ENCODE measurements at places on chromosomes 1 and 21.

DNA sequence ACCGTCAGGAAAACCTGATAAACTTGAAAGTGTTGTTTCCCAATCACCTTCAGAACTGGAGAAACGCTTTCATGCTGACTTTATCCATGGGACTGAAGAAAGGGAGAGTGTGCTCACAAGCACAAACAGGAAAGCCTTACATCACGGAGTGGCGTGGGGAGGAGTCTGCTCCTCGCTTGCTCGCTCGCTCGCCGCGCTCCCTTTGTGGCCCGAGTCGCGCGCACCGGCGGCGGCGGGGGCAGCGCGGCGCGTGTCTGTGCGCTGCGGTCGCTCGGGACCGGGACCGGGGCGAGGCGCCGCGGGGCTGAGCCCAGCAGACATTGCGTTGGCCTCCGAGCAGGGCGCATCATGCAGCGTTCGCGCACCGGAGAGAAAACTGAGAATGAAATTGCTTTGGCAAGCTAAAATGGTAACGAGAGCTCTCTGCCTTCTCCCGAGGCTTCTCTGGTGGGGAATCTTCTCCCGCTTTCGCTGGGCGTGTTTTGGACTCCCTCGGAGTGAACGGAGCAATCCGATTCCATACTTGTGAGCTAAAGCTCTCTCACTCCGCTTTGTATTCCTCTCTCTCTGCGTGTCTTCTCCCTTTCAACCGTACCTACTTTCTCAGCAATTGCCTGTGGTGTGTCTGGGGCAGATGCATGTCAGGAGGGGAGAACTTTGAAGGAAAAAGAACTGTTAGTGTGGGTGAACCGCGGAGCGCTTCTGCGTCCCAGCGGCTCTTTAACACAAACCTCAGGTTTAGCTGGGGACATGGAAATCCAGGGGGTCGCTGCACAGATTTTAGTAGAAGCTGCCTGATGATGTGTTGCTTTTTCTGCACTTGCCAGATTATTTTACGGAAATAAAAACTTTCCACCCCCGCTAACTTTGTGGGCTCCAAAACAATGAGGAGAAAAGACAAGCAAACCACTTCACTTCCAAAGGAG lies at the start of gene RGL1:
Gene RGL1, plus strand, starts transcription at position 205 of the 926 bp plus-strand sequence. Its CDS starts 178 bp downstream, at position 383.
- peak; percentile 72 for DNase-seq

DNA sequence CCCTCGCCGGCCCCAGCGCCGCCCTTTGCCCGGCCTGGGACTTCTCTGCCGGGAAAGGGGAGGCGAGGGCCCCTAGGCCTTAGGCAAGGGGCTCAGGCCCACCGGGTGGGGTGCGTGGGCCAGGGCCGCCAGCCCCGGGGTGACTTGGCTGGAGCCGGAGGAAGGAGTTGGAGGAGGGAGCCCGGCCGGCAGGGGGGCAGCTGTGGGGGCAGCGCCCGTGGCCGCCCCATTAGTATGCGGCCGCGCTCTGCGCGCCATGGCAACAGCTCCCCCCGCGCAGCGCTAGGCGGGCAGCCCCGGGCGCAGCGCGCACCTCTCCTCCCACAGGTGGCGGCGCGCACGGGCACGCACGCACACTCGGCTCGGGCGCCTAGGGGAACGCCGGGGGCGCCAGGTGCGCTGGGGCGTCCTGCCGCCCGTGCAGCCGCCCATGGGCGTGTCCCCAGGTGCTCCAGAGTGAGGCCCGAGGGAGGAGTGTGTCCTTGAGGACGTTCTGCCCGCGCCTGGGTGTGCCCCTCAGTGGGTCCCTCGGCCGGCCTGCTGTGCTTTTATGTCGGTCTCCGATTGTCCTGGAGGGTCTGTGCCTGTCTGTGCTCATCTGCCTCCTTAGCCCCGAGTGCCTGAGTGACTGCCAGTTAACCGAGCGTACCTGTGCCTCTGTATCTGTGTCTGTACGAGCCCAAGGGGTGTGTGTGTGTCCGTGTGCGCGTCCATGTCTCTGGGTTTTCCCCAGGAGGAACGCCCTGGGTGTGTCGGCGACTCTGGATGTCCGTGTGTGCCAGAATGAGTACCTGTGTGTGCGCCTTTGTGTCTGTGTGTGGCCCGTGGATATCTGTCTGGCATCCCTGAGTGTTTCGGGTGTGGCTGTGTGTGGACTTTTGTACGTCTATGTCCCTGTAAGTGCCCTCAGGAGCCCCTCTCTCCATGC lies 38.2 kb upstream of the WASF2 start:
- peak; percentile 88 for DNase-seq

DNA sequence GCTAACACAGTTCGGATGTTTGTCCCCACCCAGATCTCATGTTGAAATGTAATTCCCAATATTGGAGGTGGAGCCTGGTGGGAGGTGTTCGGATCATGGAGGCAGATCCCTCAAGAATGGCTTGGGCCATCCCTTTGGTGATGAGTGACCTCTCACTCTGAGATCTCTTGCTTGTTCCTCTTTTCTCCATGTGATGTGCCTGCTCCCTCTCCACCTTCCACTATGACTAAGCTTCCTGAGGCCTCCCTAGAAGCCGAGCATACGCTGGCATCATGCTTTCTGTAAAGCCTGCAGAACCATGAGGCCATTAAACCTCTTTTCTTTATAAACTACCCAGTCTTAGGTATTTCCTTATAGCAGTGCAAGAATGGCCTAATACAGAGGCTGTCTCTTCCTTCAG lies 8.1 kb upstream of the PLA2G5 start:
- DNase-seq = no peak

GRCh38 chr1:87089070-87089736 lies 174.8 kb downstream of the HS2ST1 start:
- DNase-seq = no peak

GRCh38 chr21:35606146-35606545 lies 454.2 kb downstream of the SETD4 start:
- DNase-seq = no peak

GRCh38 chr21:30391492-30392025 lies 4.3 kb upstream of the KRTAP13-1 start:
- DNase-seq = no peak

- DNase-seq = no peak
Measured at GRCh38 chr21:37149411-37149810, 76.4 kb downstream of the TTC3 start.

DNA sequence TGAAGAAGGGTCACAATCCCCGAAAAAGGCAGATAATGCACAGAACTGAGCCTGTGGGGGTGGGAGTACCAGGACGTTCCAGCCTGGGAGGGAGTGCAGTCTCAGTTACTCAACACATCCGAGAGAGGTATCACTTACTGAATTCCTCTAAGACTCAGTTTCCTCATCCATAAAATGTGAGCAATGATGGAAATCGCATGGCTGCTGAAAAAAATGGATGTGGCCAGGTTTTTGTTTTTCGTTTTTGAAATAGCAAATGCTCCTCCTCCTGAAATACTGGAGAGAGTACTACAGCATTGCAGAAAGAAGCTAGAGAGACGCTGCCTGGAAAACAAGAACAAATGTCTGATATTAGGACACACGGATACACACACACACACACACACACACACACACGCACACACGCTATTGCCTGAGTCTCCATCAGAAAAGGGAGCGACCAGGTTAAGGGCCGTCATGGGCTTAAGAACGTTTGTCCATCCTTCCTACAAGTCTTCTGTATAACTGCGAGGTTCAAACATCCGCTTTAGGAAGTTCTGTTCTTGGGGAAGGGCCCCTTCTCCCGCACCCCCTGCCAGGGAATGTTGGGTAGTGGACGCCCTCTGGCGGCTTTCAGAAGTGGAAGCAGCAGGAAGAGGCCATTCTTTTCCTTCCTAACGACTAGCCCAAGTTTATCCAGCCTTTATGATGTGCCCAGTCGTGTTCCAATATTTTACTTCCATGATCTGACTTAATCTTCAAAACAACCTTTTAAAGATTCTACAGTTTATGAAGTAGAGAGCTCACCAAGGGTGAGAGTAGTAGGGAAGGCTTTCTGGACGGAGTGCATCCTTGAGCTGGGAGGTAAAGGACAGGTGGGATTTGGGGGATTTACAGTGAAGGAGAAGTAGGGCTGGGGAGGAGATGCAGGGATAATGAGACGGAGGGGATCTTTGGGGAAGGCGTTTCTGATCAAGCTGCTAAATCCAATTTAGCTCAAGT lies 699 bp upstream of the NES start:
- peak; percentile 78 for DNase-seq

All from SW480 (cell line).